ENCODE measurements at places on chromosomes 3 and 15.

DNA sequence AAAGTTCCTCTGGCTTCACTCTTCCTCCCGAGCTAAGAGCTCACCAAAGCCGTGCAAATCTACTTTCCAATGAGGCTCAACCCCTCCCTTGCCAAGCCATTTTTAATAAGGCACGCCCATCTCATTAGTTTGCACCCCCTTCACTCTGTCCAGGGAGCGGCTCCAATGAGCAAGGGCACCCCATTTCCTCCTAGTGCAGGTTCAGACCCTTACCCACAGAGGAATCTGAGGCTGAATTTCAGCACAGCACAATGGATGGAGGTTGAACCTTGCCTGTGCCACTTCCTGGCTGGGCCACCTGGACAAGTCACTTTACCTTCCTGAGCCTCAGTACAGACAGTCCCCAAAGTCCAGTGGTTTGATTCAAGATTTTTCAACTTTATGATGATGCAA, 25.4 kb downstream of the XPC start:
- no peak for DNase-seq

DNA sequence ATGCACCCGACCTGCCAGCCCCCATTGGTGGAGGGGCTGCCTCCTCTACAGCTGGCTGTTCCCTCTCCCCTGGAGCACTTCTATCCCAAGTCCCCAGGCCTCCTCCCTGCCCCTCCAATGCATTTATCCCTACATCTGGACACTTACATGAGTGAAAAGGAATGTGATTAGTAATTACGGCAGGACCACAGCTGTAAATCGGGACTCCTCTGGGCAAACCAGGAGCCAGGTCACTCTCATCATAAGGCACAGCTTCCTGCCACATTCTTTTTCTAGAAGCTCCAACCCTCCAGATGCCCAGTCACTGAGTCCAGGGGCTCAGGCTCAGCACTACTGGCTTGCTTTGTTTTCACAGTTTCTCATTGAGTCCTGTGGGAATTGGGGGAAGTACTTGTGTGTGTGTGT, 54.3 kb downstream of the IL20RB start:
- DNase-seq, result no peak

GRCh38 chr3:119974656-119975055, 119.6 kb downstream of the GSK3B start:
- DNase-seq, result no peak

- DNase-seq, result no peak
Measured at GRCh38 chr3:65778968-65779367, 259.8 kb downstream of the MAGI1 start.

DNA sequence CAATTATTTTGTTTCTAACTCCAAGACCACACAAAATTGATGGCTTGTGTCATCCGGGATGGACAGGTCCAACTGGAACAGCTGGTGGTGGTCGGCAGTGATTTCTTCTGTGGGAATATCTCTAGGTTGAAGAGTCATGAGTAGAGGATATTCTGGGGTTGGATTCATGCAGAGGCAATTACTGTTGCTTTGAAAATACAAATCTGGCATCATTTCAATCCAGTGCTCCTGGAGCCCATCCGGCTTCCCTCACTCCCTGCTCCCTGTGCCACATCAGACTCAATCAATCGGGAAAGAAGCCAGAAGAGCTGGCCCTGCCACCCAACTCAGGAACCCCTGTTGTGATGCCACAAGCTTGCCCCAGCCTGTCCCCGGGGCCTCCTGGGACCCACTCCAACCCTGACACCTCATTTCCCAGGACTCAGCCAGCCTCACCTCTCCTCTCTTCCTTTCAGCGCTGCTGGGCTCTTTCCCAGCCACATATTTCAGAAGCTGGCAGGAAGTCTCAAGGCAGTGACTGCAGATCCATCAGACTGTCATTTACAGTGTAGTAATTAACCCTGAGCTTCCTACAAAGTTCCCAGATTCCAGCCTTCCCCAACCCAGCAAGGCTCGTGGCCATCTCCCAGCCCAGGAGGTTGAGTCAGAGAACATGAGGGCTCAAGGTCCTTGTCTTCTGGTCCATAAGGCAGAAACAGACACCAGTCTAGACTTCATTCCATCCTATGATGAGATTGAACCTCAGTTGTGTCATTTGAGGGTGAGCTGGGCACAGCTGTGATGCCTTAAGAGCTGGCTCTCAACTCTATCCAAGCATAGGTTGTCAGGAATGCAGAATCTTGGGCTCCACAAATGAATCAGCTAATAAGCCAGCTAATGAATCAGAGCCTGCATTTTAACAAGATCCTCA, 114.0 kb downstream of the FAM174B start:
- no peak for DNase-seq

- no peak for DNase-seq
Measured at GRCh38 chr15:35912196-35912595, 366.2 kb upstream of the DPH6 start.

- no peak for DNase-seq
Measured at GRCh38 chr3:167650459-167650858, 3.3 kb downstream of the WDR49 start.

GRCh38 chr3:112585782-112586181, 23.9 kb downstream of the SLC35A5 start:
- DNase-seq, result no peak

DNA sequence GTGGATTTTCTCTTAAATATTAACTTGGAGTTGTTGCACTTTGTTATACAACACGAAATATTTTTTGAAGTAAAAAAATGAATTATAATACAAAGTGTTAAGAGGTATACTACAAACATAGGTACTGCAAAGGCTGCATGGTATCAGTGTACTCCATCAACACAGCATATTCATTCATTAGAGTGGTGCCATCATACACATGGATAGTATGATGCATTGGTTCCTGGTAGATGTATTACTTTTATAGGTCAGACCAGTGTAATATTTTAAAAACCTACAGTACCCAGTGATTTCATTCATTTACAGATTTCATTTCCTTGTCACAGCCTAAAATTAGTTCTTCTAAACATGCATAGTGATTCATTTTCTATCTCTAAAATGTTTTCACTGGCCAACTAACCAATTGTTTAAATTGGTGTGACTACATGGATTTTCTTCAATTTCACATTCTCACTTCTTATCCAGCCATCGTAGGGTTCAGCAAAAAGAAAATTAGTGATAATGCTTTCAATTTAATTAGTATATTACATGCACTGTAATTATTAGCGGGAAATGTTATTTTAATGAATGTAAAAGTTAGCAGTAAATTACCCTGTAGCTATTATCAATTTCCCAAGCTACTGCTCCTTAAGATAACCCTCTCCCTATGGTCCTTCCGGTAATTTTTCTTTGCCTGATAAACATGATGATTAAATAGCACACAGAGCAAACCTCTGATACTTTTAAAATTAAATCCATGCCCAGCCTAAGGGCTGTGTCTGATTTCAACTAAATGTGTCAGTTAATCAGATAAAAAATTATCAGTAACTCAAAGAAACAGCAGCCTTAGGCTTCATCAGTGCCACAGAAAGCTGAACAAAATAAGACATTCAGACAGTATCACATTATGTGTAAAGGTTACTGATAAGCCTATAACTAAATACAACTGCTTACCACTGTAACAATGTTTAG, 68.4 kb downstream of the DPH6 start:
- DNase-seq, result no peak

DNA sequence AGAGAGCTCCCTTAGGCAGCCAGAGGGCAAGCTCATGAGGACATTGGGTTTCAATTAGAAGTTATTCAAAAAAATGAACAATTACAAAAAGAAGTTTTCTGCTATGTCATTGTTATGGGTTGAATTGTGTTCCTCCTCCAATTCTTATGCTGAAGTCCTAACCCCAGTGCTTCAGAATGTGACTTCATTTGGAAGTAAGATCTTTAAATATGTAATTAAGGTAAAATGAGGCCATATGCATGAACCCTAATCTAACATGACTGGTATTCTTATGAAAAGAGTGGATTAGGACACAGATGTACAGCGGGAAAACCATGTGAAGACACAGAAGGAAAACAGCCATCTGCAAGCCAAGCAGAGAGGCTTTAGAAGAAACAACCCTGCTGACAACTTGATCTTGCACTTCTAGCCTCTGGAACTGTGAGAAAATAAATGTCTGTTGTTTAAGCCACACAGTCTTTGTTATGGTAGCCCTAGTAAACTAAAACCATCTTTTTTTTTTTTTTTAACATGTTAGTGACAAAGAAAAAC, 929.6 kb downstream of the EPHA3 start:
- DNase-seq, result no peak

GRCh38 chr15:88661041-88661700, 22.4 kb downstream of the ISG20 start:
- no peak for DNase-seq

GRCh38 chr3:175484666-175485065, 625.5 kb downstream of the NAALADL2 start:
- DNase-seq, result no peak

DNA sequence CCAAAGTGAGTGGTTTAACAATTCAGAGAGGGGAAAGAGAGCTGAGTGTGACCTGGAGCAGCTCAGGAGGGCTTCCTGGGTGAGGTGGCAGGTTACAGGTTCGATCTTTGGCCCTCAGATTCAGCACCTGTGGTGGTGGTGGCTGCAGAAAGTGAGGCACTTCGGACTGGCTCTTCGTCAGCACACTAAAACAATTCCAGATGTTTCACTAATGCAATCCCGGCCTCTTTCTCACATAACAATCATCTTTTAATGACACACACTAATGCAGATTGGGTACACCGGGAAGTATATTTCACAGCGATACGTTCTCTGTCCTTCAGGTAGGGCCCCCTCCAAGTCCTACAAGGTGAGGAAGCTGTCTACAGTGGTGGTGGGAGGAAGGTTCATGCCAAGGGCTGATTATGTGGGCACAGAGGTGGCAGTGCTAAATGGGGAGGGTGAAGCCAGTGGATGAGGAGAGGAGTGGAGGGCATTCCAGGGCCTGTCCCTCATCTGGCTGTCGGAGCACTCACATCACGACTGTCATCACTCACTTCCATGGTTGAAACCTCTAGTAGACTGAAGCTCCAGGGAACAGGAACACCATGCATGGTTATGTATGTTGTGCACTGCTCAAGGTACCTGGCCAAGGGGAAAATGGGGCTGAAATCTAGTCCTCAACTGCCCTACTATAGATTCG, 171.1 kb downstream of the RAB11A start:
- no peak for DNase-seq

DNA sequence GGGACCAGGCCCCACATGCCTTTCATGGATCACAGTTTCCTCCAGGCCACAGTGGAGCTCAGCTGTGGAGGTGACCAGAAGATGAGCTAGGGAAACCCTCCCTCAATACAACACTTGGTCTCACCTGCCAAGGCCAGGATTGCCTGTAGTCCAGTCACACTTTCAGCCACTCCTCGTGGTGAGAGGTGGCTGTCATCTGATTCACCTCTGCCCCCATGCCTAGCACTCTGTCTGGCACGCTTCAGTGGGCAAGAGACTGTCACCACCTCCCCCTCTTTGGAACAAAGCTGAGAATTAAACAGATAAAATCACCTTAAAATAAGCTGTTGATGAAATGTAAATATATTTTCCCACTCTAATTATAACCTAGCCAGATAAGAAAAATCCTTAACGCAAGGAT, 4.0 kb upstream of the IL17RD start:
- no peak for DNase-seq

GRCh38 chr15:63041974-63042876, at the start of gene TPM1:
Gene TPM1, plus strand, starts transcription at chr15:63042747. Its CDS starts 83 bp downstream, at chr15:63042830.
- no peak for DNase-seq

DNA sequence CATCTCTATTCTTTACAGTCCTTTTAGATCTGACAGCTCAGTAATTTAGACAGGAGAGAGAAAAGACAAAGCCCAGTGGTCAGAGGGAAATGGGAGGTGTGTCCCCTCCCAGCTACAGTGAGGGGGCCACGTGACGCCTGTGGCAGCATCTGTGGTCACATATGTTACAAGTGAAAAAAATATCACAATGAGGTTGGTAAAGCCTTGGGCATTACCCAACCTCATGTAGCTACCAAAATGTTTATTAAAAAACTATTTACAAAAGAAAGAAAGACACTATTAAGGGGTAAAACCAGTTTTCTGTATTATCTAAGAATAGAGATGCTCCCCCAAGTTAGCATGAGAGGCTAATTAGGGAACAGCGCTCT, 42.9 kb upstream of the PLCL2 start:
- DNase-seq, result peak; percentile 21

DNA sequence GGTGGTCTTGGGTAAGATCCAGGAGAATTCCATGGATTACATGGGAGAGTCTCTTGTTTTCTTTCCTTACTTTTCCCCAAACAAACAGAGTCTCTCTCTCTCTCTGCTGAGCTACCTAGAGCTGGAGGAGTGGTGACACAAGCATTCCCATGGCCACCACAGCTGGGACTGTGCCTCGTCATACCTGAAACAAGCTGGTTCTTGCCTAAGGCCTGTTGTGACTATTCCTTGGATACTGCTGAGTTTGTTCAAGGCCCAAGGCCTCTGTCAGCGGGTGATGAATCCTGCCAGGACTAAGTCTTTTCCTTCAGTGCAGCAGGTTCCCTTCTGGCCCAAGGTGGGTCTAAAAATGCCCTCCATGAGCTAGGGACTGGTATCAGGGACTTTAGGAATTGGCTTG, 378.1 kb upstream of the ZNF385D start:
- DNase-seq, result no peak

GRCh38 chr15:27865323-27865922, 233.7 kb downstream of the OCA2 start:
- DNase-seq, result no peak

DNA sequence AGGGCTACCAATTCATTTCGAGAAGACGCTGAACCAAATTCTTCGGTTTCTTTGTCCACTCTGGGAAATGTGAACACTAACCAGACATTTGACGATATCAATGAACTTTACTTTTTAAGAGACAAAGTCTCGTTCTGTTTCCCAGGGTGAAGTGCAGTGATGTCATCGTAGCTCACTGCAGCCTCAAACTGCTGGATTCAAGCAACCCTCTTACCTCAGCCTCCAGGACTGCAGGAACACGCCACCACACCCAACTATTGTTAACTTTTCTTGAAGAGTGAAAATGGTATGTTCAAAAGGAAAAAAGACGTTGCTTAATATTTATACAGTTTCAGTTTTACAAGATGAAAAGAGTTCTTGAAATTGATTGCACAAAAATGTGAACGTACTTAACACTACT, 30.6 kb downstream of the MB21D2 start:
- DNase-seq, result no peak

GRCh38 chr3:144272680-144273079, 301.1 kb downstream of the DIPK2A start:
- DNase-seq, result no peak

GRCh38 chr3:123941121-123941520, 19.9 kb downstream of the CCDC14 start:
- DNase-seq, result no peak

DNA sequence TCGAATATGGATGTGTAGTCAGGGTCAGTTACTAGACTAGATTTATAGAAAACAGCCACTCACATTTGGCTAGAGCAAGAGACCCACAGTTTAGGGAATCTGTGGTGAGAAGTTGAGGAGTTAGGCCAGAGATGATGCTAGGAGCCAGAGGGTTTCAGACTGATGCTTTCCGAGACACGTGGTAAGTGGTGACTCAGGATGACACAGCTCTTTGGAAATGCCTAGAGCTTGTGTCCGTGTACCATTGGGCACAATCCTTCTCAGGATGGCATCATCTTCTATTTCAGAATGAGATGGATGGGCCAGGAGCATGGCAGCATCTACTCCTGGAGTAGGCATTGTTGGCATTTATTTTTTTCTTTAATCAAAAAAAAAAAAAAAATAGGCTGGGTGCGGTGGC, 28.5 kb downstream of the PTPRG start:
- no peak for DNase-seq

All from stimulated activated CD8-positive, alpha-beta memory T cell treated with anti-CD3 and anti-CD28 coated beads, Interleukin-15, amount 100 ng/mL, for 48 hours (primary cell).